Stimulated activated CD8-positive, alpha-beta memory T cell treated with anti-CD3 and anti-CD28 coated beads, Interleukin-4, amount 100 ng/mL, for 1 hour (primary cell): ENCODE measurements at places on chromosomes 4 and X.

GRCh38 chrX:65671966-65672365 lies 4.5 kb downstream of the MSN start:
- DNase-seq = no peak

DNA sequence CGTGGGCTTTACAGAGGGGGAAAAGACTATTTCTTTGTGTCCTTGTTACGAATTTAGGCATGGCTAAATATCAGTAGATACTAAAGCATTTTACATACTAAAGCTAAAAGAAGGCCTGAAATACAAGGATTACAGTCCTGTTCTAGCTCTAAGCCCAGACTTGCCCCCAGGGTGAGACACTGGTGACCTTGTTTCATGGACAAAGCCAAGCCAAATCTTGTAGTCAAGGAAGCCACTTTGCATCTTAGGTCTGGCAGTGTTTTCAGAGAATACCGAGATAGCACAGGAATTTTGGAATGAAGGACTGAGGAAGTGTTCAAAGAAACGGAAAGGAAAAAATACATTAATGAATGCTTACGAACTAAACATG lies 733 bp upstream of the G3BP2 start:
- no peak for DNase-seq

DNA sequence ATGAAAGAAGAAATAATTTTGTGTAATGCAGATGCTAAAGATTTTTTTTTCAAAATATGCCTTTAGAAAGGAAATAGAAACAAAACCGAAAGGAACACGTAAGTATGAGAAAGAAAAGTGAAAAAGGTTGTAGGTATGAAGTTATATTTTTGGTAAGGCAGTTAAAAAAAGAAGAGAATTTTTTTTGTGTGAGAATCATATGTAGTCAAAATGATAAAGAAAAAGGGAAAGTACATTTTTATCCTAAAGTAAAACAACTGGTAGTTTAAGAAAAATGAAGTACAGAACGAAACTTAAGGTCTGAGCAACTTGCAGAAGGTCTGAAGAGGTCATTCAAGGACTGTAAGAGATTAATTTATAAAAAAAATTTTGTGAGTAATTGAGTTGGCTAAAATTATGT lies 164.0 kb upstream of the TRAM1L1 start:
- DNase-seq = no peak

GRCh38 chr4:16382571-16382970 lies 156.3 kb upstream of the TAPT1 start:
- DNase-seq = no peak

DNA sequence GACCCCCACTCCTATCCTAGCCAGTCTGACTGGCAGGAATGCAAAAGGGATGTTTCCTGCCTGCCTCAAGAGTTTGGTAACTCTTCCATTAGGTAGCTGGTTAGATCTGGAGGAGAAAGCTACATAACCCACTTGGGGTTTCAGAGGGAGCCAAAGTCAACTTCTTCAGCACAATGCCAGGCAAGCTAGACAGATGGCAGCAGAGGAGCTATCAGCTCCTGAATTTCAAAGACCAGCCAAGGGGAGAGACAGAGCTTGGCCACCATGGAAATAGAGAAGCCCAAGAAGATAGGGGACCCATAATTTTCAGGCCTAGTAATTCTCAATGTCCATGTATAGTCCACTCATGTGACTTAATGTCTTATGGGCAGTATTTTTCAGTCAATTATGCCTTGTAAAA lies 56.4 kb downstream of the PGRMC1 start:
- DNase-seq = no peak

GRCh38 chr4:37628977-37629609 lies 57.1 kb downstream of the RELL1 start:
- no peak for DNase-seq
